MCF 10A (cell line): ENCODE measurements at places on chromosomes 3 and 15.

GRCh38 chr3:50132421-50133282 is 22.5 kb upstream of the SEMA3F start:
- DNase-seq: no peak

DNA sequence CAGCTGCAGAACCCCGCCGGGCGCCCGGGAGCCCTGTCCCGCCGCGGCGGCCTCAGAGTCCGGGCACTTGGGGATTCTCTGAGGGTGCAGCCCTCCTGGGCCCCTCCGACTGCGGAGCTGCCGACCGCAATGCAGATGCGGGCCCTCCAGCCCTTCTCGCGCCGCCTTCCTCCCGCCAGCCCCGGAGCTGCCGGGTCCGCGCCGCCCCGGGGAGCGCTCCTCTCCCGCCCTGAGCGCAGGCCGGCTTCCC is 320 bp upstream of the ACAN start:
- no peak for DNase-seq

- no peak for DNase-seq
These were observed 37.5 kb upstream of the C3orf38 start for GRCh38 chr3:88112289-88112688.

- DNase-seq: peak; percentile 59
These were observed 352.4 kb upstream of the ARHGEF26 start for GRCh38 chr3:153768561-153769469.

GRCh38 chr3:61627768-61628185 is 66.4 kb downstream of the PTPRG start:
- DNase-seq: peak; percentile 67

- no peak for DNase-seq
These were observed 45.4 kb downstream of the PDE8A start for GRCh38 chr15:85027033-85027380.

GRCh38 chr3:111373861-111374260 is 168.1 kb upstream of the CD96 start:
- DNase-seq: no peak

DNA sequence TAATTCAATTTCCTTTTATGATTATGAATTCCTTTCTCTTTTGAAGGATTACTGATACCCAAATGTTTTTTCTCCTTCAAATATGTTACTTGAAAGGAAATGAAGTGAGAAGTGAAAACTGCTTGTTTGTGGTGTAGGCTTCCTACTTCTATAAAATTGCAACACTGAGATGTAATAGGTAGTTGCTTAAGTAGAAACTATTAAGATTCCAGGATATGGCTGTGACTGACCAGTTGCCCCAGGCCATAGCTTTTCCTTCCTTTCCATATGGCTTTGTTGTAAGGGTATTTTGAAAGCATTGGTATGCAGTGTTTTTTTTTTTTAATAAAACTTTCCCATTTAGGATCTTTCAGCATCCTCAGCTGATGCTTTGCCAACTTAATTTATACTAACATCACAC is 28.5 kb downstream of the DNAJC13 start:
- peak; percentile 92 for DNase-seq

DNA sequence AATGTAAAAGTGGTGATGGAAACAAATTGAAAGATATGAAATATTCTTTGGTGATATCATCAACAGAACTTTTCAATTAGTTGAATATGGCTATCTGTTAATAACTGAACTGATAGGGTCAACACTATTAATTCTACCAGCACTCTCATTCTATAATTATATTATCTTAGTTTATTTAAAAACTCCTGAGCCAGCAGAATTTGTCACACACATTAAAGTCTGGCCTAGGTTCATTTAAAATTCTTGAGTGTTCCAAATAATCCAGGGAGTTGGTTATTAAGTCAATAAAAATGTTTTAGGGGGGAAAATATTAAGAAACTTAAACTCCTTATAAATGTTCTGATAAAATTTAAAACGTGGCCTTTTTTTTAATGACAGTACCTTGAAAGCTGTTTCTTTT is 189.6 kb upstream of the GRM7 start:
- no peak for DNase-seq

GRCh38 chr3:84128024-84128423 is 830.8 kb upstream of the CADM2 start:
- DNase-seq: no peak

DNA sequence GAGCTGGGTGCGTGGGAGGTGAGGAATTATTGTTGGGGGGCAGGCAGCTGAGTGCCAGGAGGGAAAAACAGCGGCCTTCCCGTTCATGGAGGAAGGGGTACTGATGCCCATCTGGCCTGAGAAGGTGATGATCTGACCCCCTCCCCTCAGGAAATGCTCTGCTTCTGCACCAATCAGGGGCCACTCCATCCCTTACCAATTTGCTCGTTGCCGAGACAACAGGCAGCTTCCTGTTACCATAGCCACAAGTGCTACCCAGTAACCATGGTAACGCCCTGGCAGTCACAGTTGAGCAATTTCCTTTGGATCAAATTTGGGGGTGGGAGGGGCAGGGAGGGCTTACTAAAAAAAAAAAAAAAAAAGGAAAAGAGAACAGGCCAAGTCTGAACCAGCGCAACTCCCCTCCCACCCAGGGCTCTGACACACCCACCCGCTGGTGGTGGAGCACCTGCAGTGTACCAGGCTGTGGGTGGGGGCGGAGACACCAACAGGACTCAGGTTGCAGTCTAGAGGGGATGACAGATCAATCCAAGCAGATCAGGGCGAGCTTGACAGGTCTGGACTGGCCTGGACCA is 13.7 kb downstream of the CELF6 start:
- peak; percentile 25 for DNase-seq
